Psoas muscle (tissue), 8 donors: ENCODE measurements at places on chromosomes 2 and 18. TPM values are rescaled to one million over a fixed set of nuclear protein-coding genes. Genes with fewer than 3 reads are reported as not detected.

GATA6 gene
- total RNA-seq: 0.71 TPM

UNC80 gene
- not detected for total RNA-seq

OTOS gene
- total RNA-seq: not detected

CD207 gene
- total RNA-seq: 0.59 TPM

DNA sequence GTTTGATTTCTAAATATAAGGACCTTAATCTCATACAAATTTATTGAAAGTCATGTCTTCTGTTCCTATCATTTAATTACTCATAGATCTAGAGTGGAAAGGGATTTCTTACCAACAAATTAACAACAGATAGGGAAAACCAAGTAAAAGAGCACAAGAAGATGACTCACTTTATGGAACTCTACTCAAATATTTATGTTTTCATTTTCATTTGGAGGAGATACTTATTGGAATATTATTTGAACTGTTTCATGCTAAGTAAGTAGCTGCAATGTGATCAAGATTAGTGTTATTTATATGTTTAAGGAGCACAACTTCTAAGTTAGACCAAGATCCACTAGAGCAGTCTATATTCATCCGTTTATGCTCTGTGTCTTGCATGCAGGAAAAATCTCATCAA lies 1.3 kb downstream of the NT5C1B start:
- H3K27me3 ChIP-seq: no peaks in the 10 kb centered on the region
- H3K36me3 ChIP-seq: no peaks in the 10 kb centered on the region
- no peaks in the 10 kb centered on the region for H3K4me1 ChIP-seq
- DNase-seq: no peak
- no peak overlapping the region for H3K27ac ChIP-seq

DNA sequence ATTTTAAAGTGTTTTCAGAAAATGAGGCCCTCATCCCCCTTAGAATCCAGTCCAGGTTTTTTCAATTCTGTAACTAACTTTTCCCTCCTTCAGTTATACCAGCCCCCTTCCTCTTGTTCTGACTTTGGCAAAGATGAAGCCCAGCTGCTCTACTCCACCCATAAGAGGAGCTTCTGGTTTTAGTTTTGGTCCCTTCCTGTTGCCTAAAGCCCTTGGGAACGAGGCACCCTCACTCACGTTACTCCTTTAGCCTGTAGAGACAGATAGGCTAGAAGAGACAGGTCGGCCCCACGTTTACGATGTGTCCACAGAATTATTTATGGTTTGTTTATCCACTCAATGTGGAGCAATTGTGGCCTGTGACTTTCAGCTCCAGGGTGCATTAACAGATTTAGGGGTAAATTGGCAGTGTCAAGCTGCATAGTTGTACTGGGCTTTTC lies 454.2 kb upstream of the TNP1 start:
- no peaks in the 10 kb centered on the region for H3K36me3 ChIP-seq
- H3K27ac ChIP-seq: no peak overlapping the region
- DNase-seq: no peak
- no peaks in the 10 kb centered on the region for H3K27me3 ChIP-seq
- H3K4me3 ChIP-seq: no peak overlapping the region

DNA sequence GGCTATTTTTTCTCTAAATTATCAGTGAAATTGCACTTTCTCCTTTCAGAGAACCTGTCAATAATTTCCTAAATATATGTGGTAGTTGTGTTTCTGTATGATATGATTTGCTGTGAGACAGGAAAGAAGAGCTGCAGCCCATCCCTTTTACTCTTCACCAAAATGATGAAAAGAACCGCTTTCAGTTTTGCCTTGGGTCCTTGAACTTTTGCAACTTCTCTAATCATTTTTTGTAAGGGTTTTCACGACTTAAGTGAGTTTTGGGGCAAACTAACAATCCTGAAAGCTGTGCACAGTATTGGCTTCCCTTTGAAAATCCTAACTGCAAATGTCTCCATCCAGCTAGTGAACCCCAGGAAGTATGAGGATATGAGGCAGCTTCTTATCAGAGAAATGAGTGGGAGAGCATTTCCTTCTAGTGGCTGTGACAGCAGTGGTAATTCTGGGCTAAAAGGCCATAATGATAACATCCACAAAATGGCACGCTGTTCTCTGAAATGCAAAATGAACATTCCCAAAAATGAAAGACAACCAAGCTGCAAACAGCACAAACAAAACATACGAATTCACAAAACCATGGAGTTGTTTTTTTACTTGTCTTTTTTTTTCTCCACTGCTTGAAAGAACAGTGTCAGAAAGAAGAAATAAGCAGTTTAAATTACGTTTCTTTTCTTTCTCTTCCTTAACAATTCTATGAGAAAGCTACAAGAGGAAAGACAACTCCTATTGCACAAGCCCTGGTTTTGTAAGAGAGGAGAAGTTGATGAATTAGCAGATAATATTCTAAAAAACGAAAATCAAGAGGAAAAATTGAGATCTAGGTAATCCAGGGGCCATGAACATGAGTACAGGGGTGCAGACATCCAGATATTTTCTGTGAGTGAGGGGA lies 1291.6 kb upstream of the ZEB2 start:
- no peaks in the 10 kb centered on the region for H3K27me3 ChIP-seq
- no peak for DNase-seq
- no peaks in the 10 kb centered on the region for H3K4me1 ChIP-seq
- H3K27ac ChIP-seq: no peak overlapping the region

DNA sequence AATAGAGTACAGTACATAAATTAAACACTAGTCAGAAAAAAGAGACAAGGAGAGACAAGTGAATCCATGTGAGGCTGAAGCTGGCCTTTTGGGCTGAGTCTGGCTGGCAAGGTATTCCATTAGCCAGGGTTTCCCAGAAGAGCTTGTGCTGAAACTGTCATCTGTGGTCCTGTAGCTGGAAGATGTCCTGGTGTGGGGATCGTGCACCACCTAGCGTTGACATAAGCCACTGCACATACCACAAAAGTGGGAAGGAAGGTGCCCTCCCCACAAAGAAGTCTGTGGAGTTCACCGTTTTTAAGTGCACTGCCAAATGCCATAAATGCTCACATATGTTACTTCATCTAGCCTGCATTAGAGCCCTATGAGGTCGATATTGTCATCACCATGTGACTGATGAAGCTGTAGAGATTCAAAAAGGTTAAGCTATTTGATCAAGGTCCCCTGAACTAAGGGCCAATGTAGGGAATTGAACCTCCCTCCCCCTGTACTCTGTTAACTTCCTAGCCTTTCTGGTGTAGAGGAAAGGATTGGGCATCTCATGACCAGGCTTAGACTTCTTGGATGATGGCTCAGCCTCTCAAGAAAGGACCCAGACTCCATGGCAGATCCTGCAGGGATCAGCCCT lies 31.9 kb upstream of the GALNT14 start:
- H3K36me3 ChIP-seq: no peaks in the 10 kb centered on the region
- H3K4me1 ChIP-seq: no peaks in the 10 kb centered on the region
- no peak overlapping the region for H3K27ac ChIP-seq

DNA sequence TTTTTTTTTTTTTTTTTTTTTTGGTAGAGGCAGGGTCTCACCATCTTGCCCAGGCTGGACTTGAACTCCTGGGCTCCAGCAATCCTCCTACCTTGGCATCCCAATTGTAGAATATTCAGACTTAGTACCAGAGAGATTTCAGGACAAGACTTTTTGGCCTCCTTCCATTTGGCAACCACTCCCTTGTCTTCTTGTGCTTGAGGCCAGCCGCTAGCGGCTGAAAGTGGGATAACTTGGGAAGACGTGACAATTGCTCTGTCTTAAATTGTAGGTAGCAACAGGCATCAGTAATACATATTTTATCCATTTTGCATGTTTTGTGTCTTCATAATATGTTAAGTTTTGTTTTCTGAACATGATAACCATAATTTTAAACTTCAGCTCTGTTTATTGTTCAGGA lies 53.3 kb upstream of the TTN start:
- peak overlapping the region; percentile 58 for H3K4me3 ChIP-seq
- H3K27me3 ChIP-seq: no peaks in the 10 kb centered on the region
- peak; percentile 33 for DNase-seq
- no peaks in the 10 kb centered on the region for H3K36me3 ChIP-seq
- H3K27ac ChIP-seq: peak overlapping the region; percentile 86

DNA sequence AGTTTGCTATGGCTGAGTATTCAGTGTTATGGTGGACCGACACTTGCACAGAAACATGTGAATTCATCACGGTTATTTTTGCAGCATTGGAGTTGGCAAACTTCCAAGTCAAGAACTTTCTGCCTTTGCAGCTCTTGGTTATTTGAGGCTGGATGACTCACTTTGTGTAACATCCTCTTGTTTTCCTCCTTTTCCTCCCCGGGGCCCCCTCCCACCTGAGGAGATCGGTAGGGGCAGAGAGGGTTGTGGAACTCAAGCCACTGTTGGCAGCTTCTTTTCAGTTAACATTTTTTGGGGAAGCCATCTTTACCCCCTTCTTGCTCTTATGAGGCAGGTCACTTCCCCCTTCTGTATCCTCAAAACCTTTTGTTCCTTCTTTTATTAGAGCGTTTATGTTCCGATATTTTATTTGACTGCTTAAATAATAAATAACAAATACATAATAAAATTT lies 48.6 kb downstream of the DDX1 start:
- H3K36me3 ChIP-seq: no peaks in the 10 kb centered on the region
- no peaks in the 10 kb centered on the region for H3K27me3 ChIP-seq
- H3K4me3 ChIP-seq: no peak overlapping the region

- DNase-seq: peak; percentile 38
- no peak overlapping the region for H3K4me3 ChIP-seq
- H3K36me3 ChIP-seq: no peaks in the 10 kb centered on the region
- H3K27ac ChIP-seq: no peak overlapping the region
These were observed 5.2 kb downstream of the CAPN10 start for GRCh38 chr2:240591784-240592183.
